ENCODE measurements at places on chromosomes 11 and 22.

DNA sequence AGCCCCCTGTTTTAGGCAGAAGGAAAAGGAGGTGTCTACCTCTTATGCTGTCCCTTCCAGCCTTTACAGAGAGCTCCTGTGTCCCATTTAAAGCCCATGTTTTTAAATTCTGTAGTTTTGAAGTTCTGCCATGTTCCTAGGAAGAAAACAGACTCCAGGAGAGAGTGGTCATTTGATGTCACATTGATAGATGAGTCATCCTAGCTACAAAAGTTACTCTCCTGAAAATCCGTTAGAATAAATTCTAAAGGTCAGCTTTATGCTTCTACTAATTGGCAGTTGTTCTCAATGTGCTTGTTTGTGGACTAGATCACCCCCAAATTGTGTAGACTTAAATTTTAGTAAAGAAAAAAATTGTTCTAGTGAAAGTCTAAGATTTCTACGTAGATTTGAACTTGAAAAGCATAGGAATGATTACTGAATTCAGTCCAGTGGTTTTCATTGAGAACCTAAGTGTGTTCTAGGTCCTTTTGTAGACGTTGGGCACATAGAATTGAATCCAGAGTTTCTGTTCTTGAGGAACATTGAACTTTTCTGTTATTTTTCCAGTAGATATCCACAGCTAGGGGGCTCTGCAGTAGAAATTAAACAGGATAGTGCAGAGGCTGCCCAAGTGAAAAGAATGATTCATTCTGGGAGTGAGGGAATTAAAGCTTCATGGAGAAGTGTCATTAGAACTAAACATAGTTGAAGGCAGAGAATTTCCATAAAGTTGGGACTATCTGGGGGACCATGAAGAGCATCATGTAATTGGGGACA, 140.6 kb upstream of the RASSF10 start:
- no peak for DNase-seq

DNA sequence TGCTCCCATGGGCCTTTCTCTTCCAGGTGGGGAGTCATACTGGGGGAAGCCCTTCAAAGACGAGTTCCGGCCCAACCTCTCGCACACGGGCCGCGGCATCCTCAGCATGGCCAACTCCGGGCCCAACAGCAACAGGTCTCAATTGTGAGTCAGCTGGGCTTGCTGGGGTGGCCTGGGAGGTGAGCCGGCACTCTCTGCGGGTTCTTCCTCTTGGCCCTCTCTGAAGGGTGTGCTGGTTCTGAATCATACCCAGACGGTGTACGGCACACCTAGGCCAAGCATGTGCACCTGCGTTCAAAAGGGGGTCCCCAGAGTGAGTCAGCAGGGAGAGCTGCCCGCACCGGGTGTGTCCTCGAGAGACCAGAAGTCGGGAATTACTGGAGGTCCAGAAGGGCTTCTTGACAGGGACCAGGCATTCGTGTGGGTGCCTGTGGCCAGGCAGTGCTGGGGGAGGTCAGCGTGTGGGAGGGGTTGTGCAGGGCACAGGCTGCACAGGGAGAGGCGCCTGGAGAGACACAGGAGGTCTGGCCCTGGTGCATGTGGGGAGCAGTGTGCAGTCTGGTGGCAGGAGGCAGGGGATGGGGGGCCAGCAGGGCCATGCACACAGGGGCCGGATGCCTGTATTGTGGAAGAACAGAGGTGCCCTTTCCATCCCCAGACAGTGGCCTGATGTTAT, 23.0 kb downstream of the PPIL2 start:
- no peak for DNase-seq

DNA sequence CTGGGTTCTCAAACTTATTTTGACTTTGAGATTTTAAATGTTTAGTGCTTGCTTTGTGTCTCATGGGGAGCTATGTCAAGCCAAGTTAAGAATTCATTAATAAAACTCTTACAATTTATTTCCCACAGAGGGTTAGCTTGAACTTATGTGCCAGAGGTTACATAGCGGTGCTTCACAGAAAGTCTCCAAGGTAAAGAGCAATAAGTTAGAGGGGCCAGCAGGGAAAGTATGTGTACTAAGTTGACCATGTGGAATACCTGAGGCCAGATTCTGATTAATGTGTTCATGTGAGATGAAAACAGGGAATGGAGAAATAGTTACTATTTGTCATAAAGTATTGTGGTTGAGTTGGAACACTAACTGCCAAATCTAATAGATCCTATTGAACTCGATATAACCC, 149.3 kb downstream of the TMEM135 start:
- DNase-seq: no peak

- no peak for DNase-seq
Measured at GRCh38 chr11:1717745-1718144, 20.8 kb downstream of the KRTAP5-6 start.

DNA sequence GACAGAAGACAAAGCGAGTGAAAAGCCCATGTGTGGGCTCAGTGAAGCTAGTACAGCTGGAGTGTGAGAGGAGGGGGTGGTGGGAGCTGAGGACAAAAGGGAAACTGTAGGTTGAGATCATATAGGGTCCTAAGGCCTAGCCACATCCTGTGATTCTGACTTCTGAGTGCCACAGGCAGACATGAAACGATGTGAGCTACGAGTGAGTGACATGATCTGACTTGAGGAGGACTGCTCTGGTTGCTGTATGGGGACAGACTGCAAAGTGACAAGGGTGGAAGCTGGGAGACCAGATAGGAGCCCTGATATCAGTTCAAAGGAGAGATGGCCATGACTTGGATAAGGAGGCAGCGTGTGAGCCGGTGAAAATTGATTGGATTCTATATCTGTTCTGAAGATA, 85.4 kb downstream of the MICAL2 start:
- no peak for DNase-seq

- no peak for DNase-seq
Measured at GRCh38 chr11:17478070-17478469, 1.4 kb upstream of the ABCC8 start.

DNA sequence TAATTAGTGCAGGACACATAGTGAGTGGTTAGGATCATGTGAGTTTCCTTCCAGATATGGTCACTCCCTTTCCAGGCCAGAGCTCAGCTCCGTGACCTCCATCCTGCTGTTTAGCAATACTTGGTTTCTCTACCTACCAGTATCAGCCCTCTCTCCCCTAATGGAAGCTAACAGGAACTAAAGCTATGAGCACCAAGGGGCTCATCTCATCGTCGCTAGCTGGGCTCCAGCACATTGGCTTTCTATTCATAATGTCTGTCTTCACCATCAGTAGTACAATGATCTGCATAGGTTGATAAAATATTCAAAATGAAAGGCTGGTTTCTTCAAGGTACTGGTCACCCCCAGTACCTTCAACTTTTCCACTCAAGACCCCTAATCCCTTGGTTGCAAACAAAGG, 2.4 kb upstream of the GALNT18 start:
- DNase-seq: no peak

GRCh38 chr11:62644220-62644619, 2.2 kb downstream of the GANAB start:
- no peak for DNase-seq

DNA sequence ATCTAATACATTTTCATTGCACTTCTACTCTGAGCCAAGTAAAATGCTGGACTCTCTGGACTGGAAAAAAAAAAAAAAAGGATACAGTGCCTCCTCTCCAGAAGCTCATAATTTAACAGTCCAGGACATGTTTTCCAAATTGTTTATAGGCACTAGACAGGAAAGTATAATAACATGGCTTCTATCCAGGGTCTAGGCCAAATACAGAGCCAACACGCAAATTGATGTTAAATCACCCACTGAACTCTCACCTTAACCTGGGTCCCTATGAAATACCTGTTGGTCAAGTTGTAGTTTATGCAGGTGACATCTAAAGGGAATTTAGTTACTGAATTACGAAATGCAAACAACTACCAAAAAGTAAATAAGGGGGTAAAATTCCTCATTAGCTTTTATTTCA, 428.7 kb upstream of the LUZP2 start:
- no peak for DNase-seq

GRCh38 chr11:128304666-128305485, 282.5 kb downstream of the ETS1 start:
- DNase-seq: no peak

- DNase-seq: no peak
Measured at GRCh38 chr22:33350491-33350890, 292.3 kb upstream of the SYN3 start.

- DNase-seq: peak; percentile 84
Measured at GRCh38 chr11:64240435-64241240, at the start of gene FKBP2. FKBP2 (plus strand) TSS chr11:64241095; CDS start chr11:64242388, 1,293 bp downstream.

DNA sequence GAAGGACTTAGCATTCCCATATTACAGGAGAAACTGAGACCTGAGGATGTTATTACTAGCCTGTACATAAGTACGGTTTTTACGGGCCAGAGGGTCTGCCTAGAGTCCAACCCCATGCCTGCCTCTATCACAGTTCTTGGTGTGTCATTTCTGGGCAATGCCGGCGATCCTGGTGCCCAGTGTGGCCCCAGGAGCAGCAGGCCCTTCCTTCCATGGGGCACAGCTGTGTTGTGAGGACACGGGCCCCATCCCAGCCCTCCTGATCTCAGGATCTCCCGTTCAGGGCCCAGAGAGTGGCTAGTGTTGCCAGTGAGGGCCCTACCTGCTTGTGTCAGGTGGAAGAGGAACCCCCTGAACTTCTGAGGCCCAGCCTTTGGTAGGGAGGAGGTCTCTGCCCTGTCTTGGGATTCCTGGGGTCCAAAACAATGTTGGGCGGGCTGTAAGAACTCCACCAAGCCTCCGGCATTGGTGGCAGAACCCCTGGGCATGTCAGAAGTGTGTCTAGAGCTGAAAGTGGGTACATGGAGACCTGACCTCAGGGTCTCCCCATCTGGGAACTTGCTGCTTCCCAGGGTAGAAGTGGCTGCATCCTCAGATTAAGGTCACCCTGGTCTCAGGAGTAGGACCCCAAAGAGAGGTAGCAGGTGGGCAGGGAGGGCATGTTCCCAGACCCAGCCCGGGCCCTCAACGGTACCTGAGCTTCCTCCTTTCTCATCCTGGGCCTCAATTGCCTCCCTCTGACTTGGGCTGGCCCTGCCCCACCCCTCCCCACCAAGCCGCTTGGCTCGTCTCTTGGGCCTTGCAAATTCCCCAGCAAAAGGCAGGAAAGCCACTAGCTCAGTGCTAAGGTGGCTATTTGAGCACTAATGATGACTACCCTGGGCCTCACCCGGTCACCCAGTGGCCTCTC, 74.6 kb upstream of the KCNQ1OT1 start:
- no peak for DNase-seq

DNA sequence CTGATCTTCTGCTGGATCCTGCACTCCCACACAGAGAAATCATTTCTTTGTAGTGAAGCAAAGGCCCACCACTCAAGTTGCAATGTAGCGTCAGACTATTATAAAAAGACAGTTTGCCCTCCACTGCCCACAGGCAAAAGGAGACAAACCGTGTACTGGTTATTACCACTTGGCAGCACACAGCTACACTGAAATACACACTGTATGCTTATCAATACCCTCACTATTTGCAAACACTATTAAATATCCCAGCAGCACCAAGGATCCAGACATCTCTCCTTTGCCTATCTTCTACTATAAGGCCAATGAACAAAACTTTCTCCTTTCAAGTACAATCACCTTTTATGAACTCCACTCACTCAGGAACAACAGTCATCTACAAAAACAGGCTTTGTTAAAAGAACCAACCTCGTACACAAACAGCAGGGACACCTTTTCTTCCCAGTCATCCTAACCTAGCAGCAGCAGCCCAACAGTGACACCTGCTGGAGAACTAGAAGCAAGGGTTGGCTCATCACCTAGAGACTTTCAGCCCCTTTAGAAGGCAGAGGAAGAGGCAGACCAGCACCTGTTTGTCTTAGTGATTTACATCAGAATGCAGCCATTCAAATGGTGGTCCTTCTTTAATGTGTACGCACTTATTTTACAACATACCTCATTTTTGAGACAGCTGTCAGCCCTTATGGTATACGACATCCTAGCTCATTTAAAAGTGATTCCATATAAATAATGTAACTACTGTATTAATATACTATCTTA, 56.1 kb downstream of the AMBRA1 start:
- peak; percentile 66 for DNase-seq

- no peak for DNase-seq
Measured at GRCh38 chr11:2927851-2928604, 1.2 kb downstream of the PHLDA2 start.

DNA sequence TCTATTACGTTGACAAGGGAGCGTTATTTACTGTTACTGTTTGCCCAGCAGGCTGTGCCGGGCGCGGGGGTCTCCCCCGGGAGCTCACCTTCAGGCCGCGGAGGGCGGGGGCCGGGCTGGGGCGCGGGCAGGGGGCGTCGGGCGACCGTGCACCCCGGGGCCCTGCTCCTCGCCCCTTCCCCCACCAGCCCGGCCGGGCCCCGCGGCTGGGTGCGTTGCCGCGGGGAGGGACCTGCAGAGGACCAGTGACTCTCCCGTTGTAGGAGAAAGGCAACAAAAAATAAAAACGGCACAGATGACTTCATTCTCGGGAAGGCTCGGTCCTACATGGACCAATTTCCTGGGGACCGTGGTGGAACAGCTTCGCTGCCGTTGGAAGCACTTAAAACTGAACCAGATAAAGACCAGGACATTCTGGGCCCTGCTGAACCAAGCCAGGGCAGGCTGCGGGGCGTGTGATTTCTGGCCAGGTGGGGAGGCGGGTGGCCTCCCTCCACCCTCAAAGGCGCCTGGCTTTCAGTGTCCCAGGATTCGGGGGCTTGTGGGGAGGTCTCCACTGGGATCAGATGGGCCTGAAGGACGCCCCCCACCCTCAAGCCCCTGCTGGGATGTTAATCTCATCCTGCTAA, 57.4 kb downstream of the IGLL1 start:
- no peak for DNase-seq

- no peak for DNase-seq
Measured at GRCh38 chr11:80559942-80560341, 1119.1 kb upstream of the TENM4 start.

- no peak for DNase-seq
Measured at GRCh38 chr11:14764579-14765527, 121.2 kb downstream of the PDE3B start.

DNA sequence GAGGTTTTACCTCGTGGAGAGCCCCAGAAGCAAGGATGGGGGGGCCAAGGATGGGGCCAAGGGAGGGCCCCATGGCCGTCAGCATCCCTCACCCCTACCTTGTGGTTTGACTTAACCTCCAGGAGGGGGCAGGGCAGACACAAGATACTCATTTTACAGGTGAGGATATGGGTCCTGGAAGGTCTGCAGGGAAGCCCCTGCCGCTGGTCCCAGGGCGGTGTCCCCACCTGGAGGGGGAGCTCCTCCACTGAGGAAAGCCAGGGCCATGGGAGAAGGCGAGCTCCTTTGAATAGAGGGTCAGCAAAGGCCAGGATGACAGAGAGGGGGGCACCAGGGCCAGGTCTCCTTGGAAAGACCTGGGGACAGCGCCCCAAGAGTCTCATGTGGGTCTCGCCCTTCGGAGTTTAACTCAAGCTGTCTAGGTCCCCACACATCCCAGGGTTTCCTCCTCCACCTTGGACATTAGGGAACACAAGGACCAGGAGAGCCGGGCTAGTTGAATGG, 5.9 kb upstream of the ADORA2A start:
- DNase-seq: no peak

- DNase-seq: no peak
Measured at GRCh38 chr11:9535189-9535781, 38.2 kb upstream of the WEE1 start.

Measured in SHP77 treated with DMSO at 0.1 percent for 48 hours (cell line).